ENCODE measurements at places on chromosomes 1 and 21.

GRCh38 chr1:66433611-66434010 is 100.3 kb upstream of the SGIP1 start:
- no peak for DNase-seq

DNA sequence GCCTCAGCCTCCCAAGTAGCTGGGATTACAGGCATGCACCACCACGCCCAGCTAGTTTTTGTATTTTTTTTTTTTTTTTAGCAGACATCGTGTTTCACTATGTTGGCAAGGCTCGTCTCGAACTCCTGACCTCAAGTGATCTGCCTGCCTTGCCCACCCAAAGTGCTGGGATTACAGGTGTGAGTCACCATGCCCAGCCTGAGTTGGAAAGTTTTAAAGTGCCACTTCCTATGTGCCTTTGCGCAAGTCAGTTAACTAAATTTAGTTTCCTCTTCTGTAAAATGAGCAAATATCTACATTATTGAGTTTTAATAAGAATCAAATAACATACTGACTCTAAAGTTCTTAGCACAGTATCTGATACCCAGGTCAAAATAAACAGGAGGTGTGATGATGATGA is 12.4 kb downstream of the SLC19A2 start:
- no peak for DNase-seq

- DNase-seq, result no peak
Observed at GRCh38 chr1:168529518-168529917, 14.3 kb downstream of the XCL2 start.

DNA sequence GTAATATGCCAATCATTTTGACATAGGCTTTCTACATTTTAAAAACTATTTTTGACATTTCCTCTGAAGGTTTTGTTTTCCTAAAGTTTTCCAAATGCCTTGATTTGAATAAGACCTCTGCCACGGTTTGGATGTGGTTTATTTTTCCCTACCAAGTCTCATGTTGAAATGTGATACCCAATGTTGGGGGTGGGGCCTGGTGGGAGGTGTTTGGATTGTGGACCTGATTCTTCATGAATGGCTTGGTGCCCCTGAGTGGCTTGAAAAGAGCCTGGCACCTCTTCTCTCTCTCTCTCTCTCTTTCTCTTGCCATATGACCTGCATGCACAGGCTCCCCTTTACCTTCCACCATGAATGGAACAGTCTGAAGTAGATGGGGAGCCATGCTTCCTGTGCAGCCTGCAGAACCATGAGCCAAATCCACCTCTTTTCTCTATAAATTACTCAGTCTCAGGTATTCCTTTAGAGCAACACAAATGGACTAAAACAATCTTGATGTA is 14.8 kb downstream of the MMEL1 start:
- no peak for DNase-seq

- no peak for DNase-seq
Observed at GRCh38 chr1:15260418-15261154, 13.6 kb downstream of the FHAD1 start.

- no peak for DNase-seq
Observed at GRCh38 chr1:236663934-236664333, 22.4 kb upstream of the ACTN2 start.

GRCh38 chr1:83857716-83858115 is 141.2 kb downstream of the TTLL7 start:
- no peak for DNase-seq

DNA sequence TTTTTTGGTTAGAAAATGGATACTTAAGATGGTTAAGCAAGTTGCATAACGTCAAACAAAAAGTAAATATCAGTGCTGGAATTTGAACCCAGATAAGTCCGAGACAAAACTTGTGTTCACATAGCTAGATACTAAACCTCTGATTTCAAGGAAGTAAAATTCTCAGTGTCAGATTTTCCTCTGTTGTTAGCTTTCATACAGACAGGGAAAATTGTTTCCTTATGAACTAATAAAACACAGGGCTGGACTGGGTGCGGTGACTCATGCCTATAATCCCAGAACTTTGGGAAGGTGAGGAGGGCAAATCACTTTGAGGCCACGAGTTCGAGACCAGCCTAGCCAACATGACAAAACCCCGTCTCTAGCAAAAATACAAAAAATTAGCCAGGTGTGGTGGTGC is 51.3 kb downstream of the PCNX2 start:
- DNase-seq, result no peak

- DNase-seq, result no peak
Observed at GRCh38 chr1:91583326-91583755, 82.7 kb downstream of the CDC7 start.

GRCh38 chr1:55034476-55035133 is 4.7 kb upstream of the PCSK9 start:
- no peak for DNase-seq

DNA sequence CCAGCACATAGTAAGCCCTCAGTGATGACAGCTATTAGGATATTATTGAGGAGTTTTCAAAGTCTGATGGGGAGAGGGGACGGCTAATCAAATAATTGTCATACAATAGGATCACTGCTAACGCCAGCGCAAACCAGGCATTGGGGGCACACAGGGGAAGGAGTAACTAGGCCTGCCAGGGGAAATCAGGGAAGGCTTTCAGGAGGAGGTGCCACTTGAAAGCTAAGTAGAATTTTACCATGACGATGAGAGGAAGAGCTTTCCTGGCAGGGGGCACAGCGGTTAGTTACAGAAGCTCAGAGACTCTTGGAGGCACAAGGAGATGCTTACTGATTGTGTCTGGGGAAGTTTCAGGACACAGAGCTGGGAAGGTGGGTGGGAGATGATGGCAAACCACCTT is 47.2 kb upstream of the LAPTM5 start:
- DNase-seq, result no peak

DNA sequence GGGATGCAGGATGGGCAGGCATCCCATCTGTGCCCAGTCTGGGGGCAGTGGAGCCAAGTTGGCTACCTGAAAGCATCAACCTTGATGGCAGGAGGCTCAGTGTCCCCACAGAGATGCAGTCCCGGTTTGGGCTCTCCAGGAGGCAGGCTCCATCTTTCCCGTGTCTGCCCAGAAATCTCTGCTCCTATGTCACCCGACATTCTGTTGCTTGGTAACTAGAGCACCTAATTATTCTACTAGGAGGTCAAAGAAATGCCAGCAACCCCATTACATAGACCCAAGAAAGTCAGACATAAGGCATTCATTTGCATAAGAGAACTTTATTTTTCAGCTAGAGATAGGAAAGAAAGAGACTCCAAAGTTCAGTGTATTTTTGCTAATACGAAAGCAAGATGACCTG is 100.3 kb upstream of the BACE2 start:
- DNase-seq, result no peak

Data from esophagus squamous epithelium (tissue), 5 donors.